A549 treated with AZD2906 at 1 μM for 4 hours (cell line): ENCODE measurements at places on chromosomes 4 and X. TPM values are rescaled to one million over a fixed set of nuclear protein-coding genes. Genes with fewer than 3 reads are reported as not detected.

Gene DMP1
- 0.05 TPM in 1 of 5 replicates, not detected in the others for total RNA-seq

Gene SSX4
- not detected in 5 replicates for total RNA-seq

Gene MTMR8
- total RNA-seq: 0.39 to 0.67 TPM (median 0.49 TPM) in 5 replicates

Gene PNMA6F
- total RNA-seq: not detected in 5 replicates

Gene ZNF157
- total RNA-seq: 0.03 to 0.04 TPM in 2 of 5 replicates, not detected in the others

Gene LONRF3
- total RNA-seq: 2.6 to 3.3 TPM (median 3.1 TPM) in 5 replicates

Gene ITM2A
- total RNA-seq: 0.06 to 0.15 TPM (median 0.10 TPM) in 3 of 5 replicates, not detected in the others

Gene POU3F4
- total RNA-seq: not detected in 5 replicates
